Activated naive CD4-positive, alpha-beta T cell treated with anti-CD3 and anti-CD28 coated beads, Interleukin-2, amount 50 U/mL, for 72 hours (primary cell): ENCODE measurements at places on chromosomes 12 and 14. TPM values are rescaled to one million over a fixed set of nuclear protein-coding genes. Genes with fewer than 3 reads are reported as not detected.

The CD163L1 gene
- not detected for total RNA-seq

The IL31 gene
- 0.87 TPM for total RNA-seq

The OVCH1 gene
- not detected for total RNA-seq

The MYF5 gene
- total RNA-seq = not detected

The REM2 gene
- 1.1 TPM for total RNA-seq
